ENCODE measurements at places on chromosomes 1 and 21.
A peak's percentile ranks its signal among the peaks of the same experiment; 100 is the strongest.

GRCh38 chr1:231106347-231106746 is 55.5 kb upstream of the TRIM67 start:
- DNase-seq = peak; percentile 3

DNA sequence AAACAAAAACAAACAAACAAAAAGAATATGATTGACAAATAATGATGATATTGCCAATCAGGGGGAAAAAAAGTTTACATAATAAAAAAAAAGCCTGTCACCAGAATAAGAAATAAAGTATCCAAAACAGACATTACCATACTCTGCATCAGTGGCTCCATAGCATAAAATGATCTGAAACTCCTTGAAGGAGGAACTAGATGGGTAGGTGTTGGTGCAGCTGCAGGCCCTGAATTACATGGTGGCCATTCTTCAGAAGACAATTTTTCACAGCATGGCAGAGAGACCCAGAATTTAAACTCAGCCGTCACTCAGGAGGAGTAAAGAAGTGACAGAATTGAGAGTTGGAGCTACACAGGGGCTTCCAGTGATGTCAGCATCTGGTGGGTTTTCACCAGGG is 60.2 kb downstream of the GLUL start:
- DNase-seq = no peak

DNA sequence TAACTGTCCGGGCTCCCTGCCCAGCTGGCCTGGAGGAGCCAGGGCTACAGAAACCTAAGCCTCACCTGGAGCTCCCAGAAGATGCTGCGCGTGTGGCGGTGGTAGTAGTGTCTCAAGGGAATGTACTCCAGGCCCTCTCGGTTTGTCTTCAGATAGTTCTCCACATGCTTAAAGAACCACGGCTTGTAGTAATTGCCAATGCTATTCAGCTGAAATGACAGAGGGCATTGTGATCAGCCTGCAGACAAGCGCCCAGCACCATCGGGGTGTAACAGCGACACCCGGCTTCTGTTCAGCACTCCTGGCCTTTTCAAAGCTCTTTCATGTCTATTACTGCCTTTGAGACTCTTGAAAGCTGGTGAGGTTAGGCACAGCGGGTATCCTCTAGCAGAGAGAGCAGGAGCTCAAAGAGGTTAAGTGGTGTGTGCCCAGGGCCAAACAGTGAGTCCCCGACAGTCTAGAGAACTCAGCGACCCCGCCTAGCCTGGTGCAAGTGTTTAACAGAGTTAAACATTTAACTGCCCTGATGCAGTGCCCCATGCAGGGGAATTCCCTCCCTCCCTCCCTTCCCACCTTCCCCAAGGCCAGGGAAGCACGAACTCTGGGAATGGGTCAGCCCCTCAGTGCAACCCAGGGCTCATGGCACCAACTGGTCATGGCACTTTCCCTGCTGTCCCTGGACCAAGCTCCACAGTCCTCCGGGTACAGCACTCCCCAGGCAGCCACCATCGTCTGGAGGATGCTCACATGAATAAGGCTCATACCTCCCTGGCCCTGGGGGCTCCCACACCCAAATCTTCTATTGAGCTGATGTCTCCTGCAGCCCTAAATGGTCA is 21.5 kb downstream of the DHCR24 start:
- DNase-seq = no peak

GRCh38 chr1:210700511-210700910 is 371.8 kb downstream of the HHAT start:
- no peak for DNase-seq

- no peak for DNase-seq
Measured at GRCh38 chr1:56978819-56979218, 13.0 kb upstream of the C8B start.

DNA sequence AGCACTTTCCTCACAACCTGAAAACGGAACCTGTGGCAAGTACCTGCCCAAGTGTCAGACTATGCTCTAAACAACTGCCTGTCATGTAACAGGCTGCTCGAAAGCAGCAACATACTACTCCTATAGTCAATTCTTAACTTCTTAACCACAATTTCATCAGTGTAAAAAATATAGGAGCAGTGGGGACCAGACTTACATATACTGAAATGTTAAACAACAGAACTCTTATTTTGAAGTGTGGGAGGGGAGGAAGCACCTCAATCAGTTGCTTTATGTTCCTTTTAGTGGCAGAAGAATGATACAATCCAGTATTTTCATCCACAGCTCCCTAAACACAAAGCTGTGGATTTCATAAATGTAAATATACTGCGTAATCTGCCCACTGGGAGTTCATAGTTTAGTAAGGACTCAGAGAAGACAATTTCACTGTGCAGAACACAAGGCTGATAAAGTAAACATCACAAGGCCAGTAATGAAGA is 44.2 kb downstream of the WLS start:
- DNase-seq = no peak

- no peak for DNase-seq
Measured at GRCh38 chr1:38026592-38027200, 14.2 kb downstream of the UTP11 start.

GRCh38 chr1:82446236-82446635 is 645.5 kb downstream of the ADGRL2 start:
- DNase-seq = no peak

DNA sequence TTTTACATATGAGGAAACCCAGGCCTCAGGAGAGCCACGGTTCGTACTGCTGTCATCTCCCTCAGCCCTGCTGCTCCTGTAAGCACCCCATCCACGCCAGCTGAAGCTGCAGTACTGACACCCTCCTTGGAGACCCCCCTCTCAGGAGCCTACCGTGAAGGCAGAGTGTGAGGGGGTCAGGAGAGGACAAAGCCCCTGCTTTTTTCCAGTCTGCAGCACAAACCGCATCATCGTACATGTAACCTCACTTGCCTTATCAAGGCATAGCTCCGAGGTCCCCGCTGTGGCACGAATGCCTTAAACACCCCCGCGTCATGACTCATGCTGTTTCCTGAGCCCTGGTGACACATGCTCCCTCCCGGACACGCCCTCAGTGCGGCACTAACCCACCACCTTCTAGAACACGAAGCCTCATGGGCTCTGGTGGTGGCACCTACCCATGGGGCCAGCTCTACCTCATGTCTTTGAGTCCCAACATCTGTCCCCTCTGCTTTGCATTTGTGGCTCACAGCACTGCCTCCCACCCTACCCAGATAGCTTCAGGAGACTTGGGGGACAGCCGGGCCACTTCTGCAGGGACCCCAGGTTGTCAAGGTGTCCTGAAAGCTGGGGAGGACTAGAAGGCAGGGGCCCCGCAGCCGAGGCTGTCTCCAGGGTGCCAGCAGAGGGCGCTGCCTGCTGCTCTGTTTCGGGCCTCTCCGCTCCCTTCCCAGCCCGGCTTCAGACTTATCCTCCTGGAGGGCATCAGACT is 4.9 kb downstream of the SH3BGRL3 start:
- DNase-seq = peak; percentile 81

GRCh38 chr21:45108808-45109781 is 34.7 kb downstream of the ADARB1 start:
- no peak for DNase-seq

- DNase-seq = no peak
Measured at GRCh38 chr1:228457017-228457395, 30.2 kb upstream of the RNF187 start.

Data from nucleus accumbens (tissue), 56 donors.